ENCODE measurements at places on chromosomes 6 and 20.

- DNase-seq: no peak
Measured at GRCh38 chr6:145673504-145673903, 61.8 kb downstream of the EPM2A start.

GRCh38 chr20:50930976-50931305, 296 bp downstream of the ADNP start:
- DNase-seq: no peak

GRCh38 chr6:137150072-137150471, 23.4 kb downstream of the IL22RA2 start:
- DNase-seq: no peak

DNA sequence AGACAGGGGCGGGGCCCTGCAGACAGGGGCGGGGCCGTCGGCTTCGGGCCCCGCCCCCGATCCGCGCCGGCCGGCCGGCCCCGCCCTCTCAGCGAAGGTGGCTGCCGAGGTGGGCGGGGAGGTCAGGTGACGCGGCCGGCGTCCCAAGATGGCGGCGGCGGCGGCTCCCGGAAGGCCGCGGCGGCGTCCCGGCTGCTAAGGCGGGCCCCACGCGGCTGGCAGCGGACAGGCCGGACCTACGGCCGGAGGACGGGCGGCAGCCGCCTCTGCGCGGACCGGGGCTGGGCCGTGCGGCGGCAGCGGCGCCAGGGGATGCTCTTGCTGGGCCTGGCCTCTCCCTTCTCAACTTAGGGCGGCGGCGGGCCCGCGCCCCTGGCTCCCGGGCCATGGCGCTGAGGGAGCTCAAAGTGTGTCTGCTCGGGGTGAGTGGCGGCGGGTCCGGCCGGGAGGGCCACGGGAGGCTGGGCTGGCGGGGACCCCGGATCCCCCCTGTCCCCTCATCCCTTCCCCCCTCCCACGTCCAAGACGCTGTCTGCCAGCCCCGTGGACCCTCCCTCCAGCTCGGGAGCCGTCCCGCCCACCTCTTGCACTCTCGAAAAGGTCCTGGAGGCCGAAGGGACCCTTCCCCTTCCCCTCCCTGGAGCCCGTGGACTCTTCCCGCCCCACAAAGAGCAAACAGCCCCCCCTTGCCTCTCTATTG, at the start of gene RAB22A:
RAB22A (plus strand) TSS at position 125 of the 700 bp plus-strand sequence; CDS start at position 387, 262 bp downstream.
- no peak for DNase-seq

GRCh38 chr6:37653933-37654565, 43.6 kb downstream of the MDGA1 start:
- DNase-seq: no peak

DNA sequence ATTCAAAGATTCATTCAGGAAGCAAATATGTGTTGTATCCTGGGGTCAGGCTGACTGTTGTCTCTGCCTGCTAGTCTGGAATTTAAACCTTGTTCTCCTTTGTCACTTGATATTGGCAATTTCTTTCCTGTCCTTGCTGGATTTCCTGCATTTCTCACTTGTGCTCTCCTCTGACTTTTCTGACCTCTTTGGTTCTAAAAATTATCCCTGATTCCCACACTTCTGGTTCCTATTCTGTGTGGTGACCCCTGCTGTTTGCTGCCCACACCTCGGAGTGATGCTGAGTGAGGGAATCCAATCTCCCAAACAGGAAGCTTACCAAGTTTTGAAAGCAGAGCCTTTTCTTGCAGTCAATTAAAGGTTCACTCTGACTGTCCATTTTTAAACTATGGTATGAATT, 345.3 kb downstream of the CDKAL1 start:
- DNase-seq: no peak

DNA sequence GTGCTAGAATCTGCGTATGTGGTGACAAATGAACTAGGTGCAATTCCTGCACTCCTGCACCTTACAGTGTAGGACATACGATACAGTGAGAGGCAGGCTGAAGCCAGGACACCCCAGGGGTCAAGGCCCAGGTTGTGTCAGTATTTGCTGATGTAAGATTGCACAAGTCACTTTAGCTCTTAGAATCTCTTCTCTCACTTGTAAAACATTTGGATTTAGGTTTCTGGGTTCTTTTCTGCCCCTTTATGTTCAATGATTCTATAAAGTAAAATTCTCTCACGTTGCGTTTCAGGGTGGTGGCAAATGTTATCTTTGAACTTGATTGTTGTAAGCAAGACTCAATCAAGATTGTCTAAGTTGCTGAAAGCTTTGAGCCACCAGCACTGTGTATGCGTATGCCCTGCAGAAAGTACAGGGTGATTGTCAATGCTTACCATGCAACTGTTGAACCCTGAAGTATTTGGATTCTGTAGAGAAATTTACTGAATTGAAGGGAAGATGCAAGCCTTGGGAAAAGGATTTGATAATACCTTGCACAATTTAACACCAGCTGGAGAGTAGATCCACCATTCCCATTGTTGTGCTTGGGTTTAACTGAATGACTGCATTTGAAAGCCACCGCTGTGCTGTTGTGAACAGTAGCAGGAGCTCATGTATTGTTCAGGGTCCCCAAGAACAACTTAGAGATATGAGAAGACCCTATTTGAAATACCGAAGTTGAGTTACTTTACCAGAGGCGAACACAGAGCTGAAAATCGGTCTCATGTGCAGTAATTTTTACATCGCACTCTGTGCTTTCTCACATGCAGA, 106.1 kb upstream of the CITED2 start:
- no peak for DNase-seq

GRCh38 chr6:4589295-4589694, 186.9 kb upstream of the CDYL start:
- no peak for DNase-seq

GRCh38 chr6:131524695-131525336, 48.2 kb upstream of the ARG1 start:
- no peak for DNase-seq

DNA sequence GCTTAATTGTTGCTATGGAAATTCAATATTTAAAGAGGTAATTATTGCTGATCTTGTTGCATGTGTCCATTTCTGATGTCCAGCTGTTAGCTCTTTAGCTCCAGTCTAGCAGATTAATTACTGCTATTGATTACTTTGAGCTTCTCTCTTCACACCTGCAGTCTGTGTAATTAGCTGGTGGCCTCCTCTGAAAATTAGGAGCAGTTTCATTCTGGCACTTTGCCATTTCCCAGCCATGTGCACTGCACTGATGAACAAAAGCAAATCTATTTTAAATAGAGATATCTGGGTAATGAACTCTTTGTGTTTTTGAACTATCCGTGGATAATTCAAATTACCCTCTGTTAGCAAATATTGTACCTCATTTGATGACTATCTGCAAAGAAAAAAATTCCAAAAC, 275.9 kb downstream of the RNF144B start:
- DNase-seq: no peak

DNA sequence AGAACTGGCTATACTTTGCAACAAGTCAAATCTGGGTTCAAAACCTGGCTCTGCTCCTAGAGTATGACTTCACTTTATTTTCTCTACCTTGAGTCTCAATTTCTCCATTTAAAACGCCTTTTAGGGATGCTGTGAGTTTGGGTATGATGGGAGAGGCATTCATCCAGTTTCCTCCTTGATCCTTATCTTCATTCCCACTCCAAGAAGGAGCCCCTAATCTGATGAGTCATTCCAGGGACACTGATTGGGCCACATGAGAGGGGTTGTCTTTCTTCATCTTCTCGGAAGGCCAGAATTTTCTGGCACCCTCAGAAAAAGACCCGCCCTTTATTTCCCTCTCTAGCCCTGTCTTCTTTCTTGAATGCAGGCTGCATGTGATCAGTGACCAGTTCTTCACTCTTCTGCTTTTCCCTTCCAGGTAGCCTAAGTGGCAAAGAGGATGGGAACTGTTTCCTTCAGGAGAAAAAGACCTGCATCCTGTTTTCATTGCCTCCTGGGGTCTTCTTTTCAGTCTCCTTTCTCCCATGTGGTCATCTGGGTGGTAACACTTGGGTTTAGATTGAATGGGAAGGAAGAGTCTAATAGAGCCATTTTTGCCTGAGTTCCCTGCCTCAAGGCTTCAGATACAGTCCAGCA, 32.1 kb upstream of the PNRC1 start:
- no peak for DNase-seq

DNA sequence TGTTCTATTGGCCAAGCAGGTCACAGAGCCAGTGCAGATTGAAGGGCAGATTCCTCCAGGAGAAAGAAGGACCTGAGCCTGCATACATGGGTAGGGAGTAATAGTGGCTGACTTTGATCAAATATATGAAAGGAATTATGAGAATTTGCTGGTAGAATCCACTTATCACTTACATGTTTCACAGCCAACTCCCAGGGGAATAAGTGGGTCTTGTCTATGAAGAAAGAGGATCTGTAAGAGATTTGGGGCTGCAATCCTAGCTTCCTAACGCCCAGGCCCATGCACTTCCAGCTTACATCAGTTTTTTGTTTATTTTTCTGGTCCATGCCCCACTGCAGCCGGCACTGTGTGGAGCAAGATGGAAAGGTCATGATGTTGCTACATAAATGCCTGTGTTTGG, 107.9 kb upstream of the SYNDIG1 start:
- DNase-seq: no peak

GRCh38 chr20:58810116-58810878, 40.4 kb downstream of the GNAS-AS1 start:
- no peak for DNase-seq

GRCh38 chr6:13563009-13563408, 11.4 kb upstream of the SIRT5 start:
- DNase-seq: no peak

DNA sequence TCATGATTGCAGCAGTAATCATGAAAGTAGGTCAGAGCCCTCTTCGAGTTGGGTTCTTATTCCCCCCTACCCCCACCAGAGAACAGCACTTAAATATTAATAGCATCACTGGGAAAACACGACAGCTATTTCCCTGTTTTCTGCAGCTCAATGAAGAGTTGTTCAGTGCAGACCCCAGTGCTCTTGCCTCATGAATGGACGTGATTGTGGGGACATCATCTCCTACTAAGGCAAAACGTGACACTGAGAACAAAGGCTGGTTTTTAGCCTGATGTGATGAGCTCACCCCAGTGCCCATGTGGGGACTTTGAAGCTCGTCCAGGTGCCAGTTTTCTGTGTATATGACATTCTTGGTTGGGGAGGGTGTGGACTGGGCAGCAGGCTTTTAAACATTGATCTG, 105.9 kb downstream of the SLC35F1 start:
- DNase-seq: no peak

DNA sequence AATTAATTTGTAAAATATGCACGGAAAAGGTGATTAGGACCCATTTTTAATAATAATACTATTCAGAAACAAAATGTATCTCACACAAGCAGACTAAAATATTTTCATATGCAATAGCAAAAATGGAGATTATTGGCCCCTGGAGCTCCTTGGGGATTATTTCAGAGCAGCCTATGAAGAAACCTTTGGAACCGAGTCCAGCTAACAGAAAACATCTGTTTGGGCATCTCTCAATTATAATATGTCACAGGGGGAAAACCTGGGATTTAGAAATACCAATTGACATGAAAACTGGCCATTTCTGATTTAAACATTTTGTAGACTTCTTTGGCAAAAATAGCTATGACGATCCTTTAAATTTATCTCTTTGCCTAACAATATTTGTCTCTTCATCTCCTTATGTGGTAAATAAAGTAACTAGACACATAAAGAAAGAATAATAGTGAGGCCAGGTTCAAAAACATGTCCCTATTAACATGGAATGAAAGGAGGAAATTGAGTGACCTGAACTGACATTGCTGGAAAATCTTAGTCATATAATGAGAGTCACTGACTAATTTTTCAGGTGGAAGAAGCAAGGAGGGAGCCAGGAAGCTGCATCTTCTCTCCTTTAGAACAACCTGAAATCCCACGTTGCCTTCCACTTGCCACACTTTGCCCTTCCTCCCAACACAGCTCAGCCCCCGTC, 199.0 kb downstream of the SOD2 start:
- no peak for DNase-seq

GRCh38 chr6:158361068-158361467, 48.8 kb downstream of the TULP4 start:
- DNase-seq: no peak

- no peak for DNase-seq
Measured at GRCh38 chr20:4067600-4068261, 52.4 kb upstream of the RNF24 start.

- no peak for DNase-seq
Measured at GRCh38 chr20:41045671-41046070, 17.0 kb downstream of the TOP1 start.

DNA sequence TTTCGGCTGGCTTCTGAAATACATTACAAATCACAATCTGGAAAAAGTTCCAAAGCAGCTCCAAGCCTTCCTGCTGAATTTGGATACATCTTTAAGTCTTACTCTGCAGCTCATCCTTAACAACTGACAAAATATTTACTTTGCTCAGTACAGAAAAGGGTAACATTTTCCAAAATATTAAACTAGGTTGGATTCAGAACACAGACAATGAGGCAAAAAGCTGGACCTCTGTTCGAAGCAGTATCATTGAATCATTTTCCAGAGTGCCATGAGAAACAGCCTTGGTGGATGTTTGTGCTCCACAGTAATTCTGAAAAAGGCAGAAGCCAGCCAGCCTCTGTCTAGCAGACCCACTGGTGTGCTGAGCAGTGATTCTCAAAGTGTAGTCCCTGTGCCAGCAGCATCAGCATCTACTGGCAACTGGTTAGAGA, 162.1 kb downstream of the AIG1 start:
- DNase-seq: no peak

GRCh38 chr6:27893836-27894807, 18.1 kb downstream of the OR2B2 start:
- no peak for DNase-seq

DNA sequence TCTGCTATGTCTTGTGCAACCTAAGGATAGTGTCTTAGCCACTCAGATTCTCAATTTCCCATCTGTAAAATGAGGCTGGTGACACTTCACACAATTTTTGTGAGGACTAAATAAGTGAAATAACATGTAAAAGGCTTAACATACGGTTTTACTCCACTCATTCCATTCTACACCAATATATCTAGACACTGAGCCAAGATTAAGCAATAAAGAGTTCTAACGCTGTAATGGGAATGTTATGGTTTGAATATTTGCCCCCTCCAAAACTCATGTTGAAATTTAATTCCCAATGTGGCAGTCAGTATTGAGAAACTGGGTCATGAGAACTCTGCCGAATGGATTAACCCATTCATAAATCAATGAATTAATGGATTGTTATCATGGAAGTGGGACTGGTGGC, 301.0 kb downstream of the HACE1 start:
- no peak for DNase-seq

GRCh38 chr6:3722785-3723184, 28.7 kb downstream of the PXDC1 start:
- no peak for DNase-seq

- DNase-seq: no peak
Measured at GRCh38 chr6:5976811-5977210, 29.9 kb downstream of the NRN1 start.

GRCh38 chr20:40558212-40558611, 130.8 kb downstream of the MAFB start:
- DNase-seq: no peak

- DNase-seq: no peak
Measured at GRCh38 chr6:49339096-49339495, 124.0 kb downstream of the MMUT start.

- DNase-seq: no peak
Measured at GRCh38 chr6:165223736-165224135, 85.7 kb downstream of the C6orf118 start.
